Astrocyte (in vitro differentiated cells and primary cell): ENCODE measurements at places on chromosomes 11 and 22. TPM values are rescaled to one million over a fixed set of nuclear protein-coding genes. Genes with fewer than 3 reads are reported as not detected.

HEPHL1 gene
- not detected in 2 replicates for total RNA-seq

INS gene
- not detected in 2 replicates for total RNA-seq

ARRB1 gene
- total RNA-seq: 22.7 and 28.5 TPM in 2 replicates

IRAG1 gene
- total RNA-seq: 3.7 and 5.4 TPM in 2 replicates

FXYD2 gene
- not detected in 2 replicates for total RNA-seq

C11orf42 gene
- not detected in 2 replicates for total RNA-seq

- H3K27me3 ChIP-seq: peaks cover 4% of the 10 kb centered on the region
- no peak overlapping the region for H3K27ac ChIP-seq
- no peak for DNase-seq
- H3K4me3 ChIP-seq: no peak overlapping the region
- peaks cover 2% of the 10 kb centered on the region for H3K4me1 ChIP-seq
- no peaks in the 10 kb centered on the region for H3K36me3 ChIP-seq
These were observed 16.8 kb downstream of the LSP1 start for GRCh38 chr11:1869427-1870325.

DNA sequence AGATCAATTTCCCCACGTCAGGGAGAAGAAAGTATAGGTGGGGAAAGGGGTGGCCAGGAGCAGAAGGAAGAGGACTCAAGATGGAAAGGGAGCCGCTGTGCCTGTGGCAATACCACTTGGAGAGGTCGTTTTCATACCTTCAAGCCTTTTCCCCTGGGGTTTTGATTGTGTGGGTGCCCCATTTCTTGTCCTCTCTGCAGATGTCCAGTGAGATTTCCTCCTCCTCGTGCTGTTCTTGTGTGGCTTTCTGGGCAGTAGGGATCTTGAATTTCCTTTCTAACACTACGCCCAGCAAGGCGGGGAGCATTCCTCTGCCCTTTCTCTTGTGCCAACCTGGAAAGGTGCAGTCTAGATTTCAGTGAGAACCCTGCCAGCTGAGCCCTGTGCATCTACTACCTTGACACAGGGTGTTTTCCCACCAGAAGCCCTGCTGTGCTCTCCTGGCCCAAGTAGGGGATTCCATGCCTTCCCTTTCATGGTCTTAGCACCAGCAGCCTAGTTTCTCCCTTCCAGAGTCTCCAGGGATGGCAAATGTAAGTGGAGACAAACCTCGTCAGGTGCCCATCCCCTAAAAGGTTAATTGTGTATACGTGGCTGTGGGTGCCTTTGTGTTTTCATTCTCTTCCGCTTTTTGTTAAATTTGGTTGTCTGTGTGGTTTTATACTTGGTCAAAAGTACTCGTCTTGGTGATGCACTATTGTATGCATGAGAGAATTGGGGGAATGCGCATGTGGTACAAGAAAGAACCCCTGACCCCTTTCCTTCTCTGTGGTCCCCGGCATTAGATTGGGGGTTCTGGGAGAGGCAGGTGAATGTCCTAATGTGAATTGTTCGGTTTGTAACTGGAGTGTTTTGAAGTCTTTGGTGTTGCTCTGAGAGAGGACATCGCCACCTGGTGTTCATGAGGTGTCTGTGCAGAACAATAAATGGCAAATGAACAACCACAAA, 71.4 kb upstream of the MPEG1 start:
- peak; percentile 9 for DNase-seq
- H3K4me1 ChIP-seq: no peaks in the 10 kb centered on the region

- H3K36me3 ChIP-seq: no peaks in the 10 kb centered on the region
- H3K4me1 ChIP-seq: no peaks in the 10 kb centered on the region
- H3K27me3 ChIP-seq: no peaks in the 10 kb centered on the region
- H3K4me3 ChIP-seq: no peak overlapping the region
These were observed 39.0 kb upstream of the MMP20 start for GRCh38 chr11:102664001-102664752.

DNA sequence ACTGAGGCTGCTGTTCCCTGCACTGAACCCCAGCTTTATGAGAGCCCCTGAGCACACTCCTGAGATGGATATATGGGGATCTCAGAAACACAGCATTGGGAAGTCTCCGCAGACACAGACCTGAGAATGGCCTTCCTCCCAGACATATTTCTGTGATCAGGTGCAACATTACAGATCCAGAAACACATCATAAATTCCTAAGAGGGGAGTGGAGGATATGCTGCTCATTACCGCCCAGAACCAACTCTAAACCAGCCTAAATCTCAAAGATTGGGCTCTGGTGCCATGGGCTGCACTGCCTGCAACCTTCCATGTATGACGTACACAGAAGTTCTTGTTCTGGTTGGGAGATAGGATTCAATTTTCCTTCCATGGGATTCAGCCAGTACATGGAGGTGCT, 102.0 kb downstream of the ME3 start:
- no peaks in the 10 kb centered on the region for H3K36me3 ChIP-seq
- no peak for DNase-seq
- no peaks in the 10 kb centered on the region for H3K27me3 ChIP-seq
- no peak overlapping the region for H3K4me3 ChIP-seq

DNA sequence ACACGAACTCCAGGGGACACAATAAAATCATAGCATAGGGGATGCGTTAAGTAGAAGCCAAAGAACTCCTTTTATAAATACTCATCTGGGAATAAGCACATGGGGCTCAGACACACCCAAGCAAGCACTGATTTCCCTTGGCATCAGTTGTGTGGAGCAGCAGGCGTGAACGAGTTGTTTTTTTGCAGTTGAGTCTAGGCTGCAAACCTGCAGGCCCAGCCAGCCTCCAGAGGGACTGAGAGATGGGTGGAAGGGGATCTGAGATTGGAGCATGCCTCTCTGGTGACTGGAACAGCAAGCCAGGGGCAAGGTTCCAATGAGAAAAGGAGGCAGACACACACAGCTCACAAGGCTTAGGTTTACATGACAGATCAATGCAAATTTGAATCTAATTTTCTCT, 27.4 kb upstream of the SEZ6L start:
- H3K4me1 ChIP-seq: no peaks in the 10 kb centered on the region
- no peaks in the 10 kb centered on the region for H3K27me3 ChIP-seq
- no peak overlapping the region for H3K4me3 ChIP-seq
- H3K27ac ChIP-seq: no peak overlapping the region
- DNase-seq: no peak

- no peaks in the 10 kb centered on the region for H3K27me3 ChIP-seq
- H3K4me1 ChIP-seq: peaks cover 13% of the 10 kb centered on the region
- no peak overlapping the region for H3K27ac ChIP-seq
- H3K4me3 ChIP-seq: no peak overlapping the region
These were observed 16.9 kb downstream of the IL18BP start for GRCh38 chr11:72015511-72016061.

DNA sequence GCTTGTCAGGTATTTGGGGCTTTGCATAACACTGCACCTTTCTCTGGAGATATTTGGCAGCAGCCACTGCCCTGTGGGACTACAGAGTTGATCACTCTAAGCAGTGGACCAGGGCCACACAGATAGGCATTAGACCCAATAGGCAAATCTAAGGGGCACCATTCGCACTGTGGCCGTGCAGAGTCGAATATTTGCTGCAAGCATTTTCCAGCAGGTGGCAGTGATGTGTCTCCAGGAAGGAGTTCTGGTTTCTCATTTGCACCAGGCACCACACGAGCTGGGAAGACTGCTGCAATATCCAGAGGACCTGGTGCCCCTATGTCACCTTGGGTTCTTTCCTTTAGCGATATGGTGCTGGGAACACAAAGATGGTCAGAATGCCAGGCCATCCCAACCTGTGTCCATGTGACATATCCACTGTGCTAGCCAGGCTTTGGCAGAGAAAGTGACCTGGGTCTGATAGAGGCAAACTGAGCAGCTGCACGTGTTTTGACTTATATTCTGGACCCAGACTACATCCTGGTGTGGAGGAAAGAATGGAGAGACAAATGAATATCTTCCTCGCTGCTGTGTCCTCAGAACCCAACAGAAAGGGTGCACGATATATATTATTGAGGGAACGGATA, 318.7 kb downstream of the BUD13 start:
- no peak overlapping the region for H3K4me3 ChIP-seq
- peak; percentile 12 for DNase-seq
- H3K4me1 ChIP-seq: no peaks in the 10 kb centered on the region
- peaks cover 3% of the 10 kb centered on the region for H3K27me3 ChIP-seq

- H3K27me3 ChIP-seq: no peaks in the 10 kb centered on the region
- no peaks in the 10 kb centered on the region for H3K4me1 ChIP-seq
- H3K36me3 ChIP-seq: no peaks in the 10 kb centered on the region
- H3K27ac ChIP-seq: no peak overlapping the region
These were observed 19.8 kb downstream of the EIF1AD start for GRCh38 chr11:65981972-65982823.

DNA sequence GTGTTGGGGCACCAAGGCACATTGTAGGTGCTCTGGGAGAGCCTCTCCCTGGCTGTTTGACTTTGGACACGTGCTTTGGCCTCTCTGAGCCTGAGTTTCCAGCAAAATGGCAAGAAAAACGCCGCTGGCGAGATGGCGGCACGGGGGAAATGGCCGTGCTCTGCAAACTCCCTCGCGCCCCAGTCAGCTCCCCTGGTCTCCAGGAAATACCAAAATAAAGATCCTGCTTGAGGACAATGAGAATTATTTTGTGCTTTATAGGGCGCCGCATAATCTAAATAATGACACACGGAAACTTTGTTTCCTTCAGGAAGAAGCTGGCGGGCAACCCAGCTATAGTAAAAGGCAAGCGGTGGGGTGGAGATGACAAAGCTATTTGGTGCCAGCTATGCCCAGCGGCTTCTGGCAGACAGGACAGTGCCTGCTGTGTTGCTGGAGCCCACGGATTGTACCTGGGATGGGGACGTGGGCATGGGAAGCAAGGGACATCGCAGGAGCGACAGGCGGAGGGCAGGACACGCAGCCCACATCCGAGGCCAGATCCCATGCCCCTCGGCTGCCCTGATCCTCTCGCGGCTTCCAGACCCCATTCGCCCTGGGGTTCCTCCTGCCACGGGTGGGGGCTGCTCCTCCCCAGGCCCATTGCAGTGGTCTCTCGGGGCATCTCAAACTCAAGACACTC, 26.3 kb upstream of the RFPL3 start:
- H3K36me3 ChIP-seq: no peaks in the 10 kb centered on the region
- no peaks in the 10 kb centered on the region for H3K4me1 ChIP-seq
- no peak overlapping the region for H3K27ac ChIP-seq
- no peak for DNase-seq
- no peaks in the 10 kb centered on the region for H3K27me3 ChIP-seq

GRCh38 chr11:85875505-85875904, 20.3 kb downstream of the CCDC83 start:
- H3K36me3 ChIP-seq: no peaks in the 10 kb centered on the region
- peak; percentile 72 for DNase-seq
- H3K4me3 ChIP-seq: no peak overlapping the region
- no peaks in the 10 kb centered on the region for H3K4me1 ChIP-seq

DNA sequence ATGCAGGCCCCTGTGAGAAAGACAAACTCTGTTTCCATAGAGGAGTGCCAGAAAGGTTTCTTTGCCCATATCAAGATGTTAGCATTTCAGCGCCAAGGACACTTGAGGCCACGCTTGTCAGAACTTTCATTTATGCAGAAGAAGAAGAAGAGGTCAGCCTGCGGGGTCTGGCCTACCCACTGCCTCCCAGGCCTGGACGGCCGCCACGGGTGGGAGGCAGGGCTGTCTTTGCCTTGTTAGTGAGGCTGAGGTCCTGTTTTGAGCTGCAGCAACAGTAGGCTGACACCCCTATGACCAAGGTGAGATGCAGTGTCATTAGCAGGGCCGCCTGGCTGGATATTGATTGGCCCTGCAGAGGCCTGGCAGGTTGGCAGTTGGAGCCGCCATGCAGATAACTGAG, 183.9 kb downstream of the GRIK4 start:
- DNase-seq: no peak
- no peaks in the 10 kb centered on the region for H3K27me3 ChIP-seq
- H3K36me3 ChIP-seq: no peaks in the 10 kb centered on the region
- H3K4me1 ChIP-seq: no peaks in the 10 kb centered on the region

- no peaks in the 10 kb centered on the region for H3K27me3 ChIP-seq
- peaks cover 22% of the 10 kb centered on the region for H3K4me1 ChIP-seq
- H3K4me3 ChIP-seq: no peak overlapping the region
- peak overlapping the region; percentile 45 for H3K27ac ChIP-seq
- no peaks in the 10 kb centered on the region for H3K36me3 ChIP-seq
- DNase-seq: peak; percentile 76
These were observed 4.5 kb upstream of the CREB3L1 start for GRCh38 chr11:46272816-46273427.

DNA sequence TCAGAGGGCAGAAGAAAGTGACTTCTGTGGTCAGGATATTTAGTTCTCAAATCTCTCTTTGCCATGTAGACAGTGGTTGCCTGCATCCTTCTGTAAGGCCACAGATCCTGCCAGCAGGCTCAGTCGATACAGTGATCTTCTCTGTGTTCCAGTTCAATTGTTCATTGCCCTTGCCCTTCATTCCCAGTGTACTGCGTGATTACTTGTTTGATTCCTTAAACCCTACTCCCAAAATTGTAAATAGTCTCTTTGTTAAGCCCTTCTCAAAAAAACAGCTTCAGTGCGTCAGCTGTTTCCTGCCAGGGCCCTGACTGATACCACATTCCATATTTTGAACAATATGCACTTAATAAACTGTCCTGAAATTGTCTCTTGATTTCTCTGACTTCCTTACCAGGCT, 9.3 kb upstream of the TYR start:
- no peaks in the 10 kb centered on the region for H3K27me3 ChIP-seq
- no peak for DNase-seq
- no peak overlapping the region for H3K4me3 ChIP-seq
- H3K4me1 ChIP-seq: no peaks in the 10 kb centered on the region
- H3K36me3 ChIP-seq: no peaks in the 10 kb centered on the region
- H3K27ac ChIP-seq: no peak overlapping the region

- H3K27ac ChIP-seq: no peak overlapping the region
- no peaks in the 10 kb centered on the region for H3K36me3 ChIP-seq
- peaks cover 33% of the 10 kb centered on the region for H3K27me3 ChIP-seq
These were observed 3.6 kb downstream of the ARHGAP8 start for GRCh38 chr22:44755956-44756361.

DNA sequence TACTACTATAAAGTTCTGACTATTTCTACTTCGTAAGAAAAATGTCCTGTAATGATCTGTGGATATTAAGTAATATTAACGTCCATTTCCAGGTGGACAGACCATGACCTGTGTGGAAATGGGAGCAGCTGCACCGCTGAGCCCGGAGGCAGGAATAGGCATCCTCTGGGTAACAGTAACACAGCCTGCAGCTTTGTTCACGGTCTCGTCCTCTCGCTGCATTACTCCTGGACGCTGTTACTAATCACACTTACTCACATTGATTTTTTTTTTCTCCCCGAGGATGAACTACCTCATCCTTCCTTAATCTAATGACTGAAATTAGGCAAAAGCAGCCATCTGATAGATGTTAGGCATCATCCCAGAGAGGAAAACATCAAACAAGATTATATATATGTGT, 345.7 kb upstream of the NARS2 start:
- no peaks in the 10 kb centered on the region for H3K36me3 ChIP-seq
- no peak overlapping the region for H3K4me3 ChIP-seq
- H3K27ac ChIP-seq: no peak overlapping the region
- DNase-seq: no peak
- H3K4me1 ChIP-seq: no peaks in the 10 kb centered on the region
- no peaks in the 10 kb centered on the region for H3K27me3 ChIP-seq
